ENCODE measurements at places on chromosomes 5 and 9.
A peak's percentile ranks its signal among the peaks of the same experiment; 100 is the strongest.

GRCh38 chr9:130940693-130941576, 1.9 kb upstream of the FIBCD1 start:
- DNase-seq: peak; percentile 33

DNA sequence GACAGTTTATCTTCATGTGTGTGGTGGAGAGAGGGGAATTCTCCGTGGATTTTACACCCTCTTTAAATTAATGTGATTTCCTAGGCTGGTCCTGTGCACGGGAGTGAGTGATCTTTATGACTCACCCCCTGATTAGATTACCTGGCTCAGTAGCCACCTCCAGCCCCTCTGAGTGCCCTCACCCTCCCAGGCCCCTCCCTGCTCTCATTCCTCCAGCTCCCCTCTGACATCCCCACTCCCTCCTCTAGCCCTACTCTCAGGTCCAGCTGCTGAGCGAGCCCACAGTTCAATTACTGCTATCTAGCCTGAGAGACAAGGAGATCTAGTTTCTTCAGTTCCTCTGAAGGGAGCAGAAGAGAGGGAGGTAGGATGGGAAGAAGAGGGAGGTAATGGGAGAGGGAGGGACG, 61.8 kb upstream of the ARAP3 start:
- DNase-seq: no peak

DNA sequence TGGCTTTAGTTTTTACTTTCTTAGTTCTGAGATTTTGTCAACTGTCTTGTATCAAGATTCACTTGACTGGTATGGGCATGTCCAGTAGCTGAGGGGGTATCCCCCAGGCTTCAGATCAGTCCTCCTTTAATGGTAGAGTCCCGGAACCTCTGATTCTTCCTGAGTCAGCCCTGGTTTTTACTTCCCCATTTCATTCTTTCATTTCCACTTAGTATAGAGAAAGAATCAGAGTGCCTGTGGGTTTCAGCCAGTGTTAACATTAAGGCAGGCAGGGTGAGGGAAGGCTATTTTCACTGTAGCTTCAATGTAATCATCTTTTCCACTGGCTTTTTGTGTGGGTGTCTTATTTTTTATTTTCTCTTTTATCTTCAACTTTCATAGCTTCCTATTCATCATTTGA, 8.3 kb upstream of the COMMD10 start:
- DNase-seq: peak; percentile 87

DNA sequence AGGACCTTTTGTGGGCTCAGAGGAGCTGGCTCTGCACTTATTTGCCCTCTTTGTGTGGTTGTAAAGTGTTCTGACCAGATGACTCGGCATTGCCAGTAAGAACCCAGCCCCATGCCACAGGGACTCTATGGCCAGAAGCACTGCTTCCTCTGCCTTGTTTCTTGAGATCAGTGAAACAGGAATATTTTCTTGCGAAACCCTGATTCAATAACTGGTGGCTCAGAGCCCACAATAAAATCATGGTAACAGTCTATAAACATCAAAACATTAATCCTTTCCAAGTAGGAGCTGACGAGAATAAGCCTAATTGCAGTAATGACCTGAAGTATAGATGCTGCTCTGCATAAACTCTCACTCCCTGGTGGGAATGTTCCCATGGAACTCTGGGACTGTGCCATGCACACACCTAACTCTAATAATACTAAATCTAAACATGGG, 344.3 kb downstream of the ZNF608 start:
- DNase-seq: no peak

- DNase-seq: no peak
Measured at GRCh38 chr5:107937651-107938355, 267.1 kb upstream of the EFNA5 start.

DNA sequence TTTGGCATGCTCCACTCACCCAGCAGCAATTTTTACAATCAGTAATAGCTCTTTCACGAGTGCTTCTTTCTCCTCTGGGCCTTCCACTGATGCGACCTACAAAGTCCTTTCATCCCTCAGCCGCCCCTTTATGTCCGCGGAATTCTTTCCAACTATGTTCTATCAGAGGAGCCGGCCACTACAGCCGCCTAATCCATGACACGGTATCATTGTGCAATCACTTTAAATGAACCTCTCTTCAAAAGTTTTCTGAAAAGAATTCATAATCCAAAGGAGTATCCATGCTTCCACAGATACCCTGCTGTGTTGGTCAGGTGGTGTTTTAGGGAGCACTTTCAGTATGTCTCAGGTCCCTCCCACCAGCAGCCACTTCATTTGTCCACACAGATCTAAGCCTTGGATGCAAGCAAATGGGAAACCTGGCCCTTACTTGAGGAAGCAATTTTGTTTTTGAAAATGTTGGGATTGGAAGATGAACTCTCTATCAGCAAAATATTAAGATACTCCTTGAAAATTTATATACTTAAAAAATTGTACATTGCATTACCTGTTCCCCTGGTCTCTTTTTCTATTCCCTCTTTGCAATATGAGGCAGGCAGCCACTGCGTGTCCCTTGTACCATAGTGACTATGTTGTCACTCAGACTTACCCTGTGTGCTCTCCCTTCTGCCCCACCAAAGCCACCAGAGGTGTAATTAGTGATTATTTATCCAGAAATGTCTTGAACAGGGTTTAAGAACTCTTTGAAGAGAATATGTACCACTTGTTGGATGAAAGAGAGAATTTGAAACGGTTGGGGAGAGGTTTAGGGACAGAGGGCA, 12.9 kb upstream of the MEF2C start:
- no peak for DNase-seq

- DNase-seq: no peak
Measured at GRCh38 chr5:57734296-57734695, 251.7 kb upstream of the ACTBL2 start.

DNA sequence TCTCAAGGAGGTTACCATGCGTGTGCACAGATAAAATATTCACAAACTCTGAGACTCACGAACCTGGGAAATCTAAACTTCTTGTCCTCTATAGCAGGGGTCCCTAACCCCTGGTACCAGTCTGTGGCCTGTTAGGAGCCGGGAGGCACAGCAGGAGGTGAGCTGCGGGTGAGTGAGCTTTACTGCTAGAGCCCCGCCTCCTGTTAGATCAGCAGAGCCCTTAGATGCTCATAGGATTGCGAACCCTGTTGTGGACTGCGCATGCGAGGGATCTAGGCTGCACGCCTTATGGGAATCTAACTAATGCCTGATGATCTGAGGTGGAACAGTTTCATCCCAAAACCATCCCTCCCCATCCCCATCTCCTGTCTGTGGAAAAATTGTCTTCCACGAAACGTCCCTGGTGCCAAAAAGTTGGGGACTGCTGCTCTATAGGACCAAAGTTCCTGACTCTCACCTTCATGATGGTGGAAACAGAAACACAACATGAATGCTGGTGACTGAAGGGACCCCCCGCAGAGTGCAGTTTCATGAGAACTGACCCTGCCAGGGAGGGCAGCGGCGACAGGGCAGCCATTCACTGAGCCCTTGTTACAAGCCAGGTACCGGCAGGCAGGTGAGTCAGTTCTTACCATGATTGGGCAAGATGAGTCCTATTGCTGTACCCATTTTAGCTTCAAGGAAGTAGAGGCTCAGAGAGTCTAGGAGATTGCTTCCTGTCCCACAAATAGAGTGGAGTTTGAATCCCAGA, 181.9 kb downstream of the RGS3 start:
- no peak for DNase-seq

- DNase-seq: peak; percentile 33
Measured at GRCh38 chr5:84790406-84790805, 405.7 kb upstream of the EDIL3 start.

- DNase-seq: no peak
Measured at GRCh38 chr5:96256795-96257470, 176.1 kb downstream of the PCSK1 start.

- no peak for DNase-seq
Measured at GRCh38 chr5:54251981-54252380, 58.4 kb downstream of the ARL15 start.

GRCh38 chr5:136149891-136150290, 17.2 kb downstream of the SMAD5 start:
- DNase-seq: no peak

DNA sequence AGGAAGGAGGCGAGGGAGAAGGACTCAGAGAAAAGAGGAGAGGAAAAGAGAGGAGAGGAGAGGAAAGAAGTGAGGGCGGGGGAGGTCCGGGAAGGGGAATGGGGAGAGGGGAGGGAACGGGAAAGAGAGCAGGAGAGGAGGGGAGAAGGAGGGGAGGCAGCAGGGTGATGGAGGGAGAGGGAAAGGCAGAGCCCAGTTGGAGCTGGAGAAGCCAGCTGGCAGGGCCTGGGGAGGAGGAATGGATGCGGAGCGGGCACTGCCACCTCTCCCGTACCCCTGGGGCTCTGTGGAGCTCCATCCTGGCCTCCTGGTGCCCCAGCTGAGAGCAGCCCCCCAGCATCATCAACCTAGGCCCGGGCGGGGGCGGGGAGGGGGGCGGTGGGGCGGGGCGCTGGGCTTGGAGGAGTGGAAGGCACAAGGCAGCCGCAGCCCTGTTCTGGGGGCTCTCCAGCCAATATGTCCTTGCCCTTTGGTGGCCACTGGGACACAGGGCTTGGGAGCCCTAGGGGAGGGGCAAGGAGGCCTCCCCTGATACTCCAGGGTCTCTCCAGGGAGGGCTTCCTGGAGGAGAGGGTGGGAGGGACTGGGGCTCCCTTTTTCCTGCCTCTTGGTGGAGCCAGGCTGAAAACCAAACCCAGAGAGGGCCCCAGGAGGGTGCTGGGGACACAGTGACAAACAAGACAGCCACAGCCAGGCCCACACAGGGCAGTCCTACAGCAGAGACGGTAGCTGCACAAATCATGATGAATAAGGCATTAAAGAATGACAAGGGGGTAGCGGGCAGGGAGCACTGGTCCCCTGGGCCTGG, 123.7 kb downstream of the C9orf50 start:
- DNase-seq: no peak

DNA sequence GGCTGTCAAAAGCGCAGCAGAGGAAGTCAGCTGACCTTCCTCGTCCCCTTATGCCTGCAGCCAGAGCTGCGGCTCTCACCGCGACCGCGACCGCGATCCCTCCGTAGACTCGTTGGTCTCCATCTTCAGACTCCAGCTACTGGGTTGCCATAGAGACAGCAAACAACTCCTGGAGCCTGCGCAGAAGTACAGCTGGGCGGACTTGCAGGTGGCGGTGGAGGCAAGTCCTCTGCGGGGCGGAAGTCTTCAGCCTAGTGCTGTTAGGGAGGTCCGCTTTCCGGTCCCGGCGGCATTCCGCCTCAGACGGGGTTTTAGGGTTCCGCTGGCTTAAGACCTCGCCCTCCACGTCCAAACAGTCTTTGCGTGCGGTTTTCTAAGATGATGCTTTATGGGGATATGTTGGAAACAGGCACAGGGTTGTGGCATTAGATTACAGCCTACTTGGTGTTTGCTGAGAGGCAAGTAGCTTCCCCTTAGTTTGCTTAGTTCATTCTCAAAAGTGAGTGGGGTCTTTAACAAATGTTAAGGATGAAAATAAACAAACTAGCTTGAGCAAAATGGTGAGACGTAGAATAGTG, at the start of gene SPAG8:
SPAG8 (minus strand) TSS at position 238 of the 578 bp plus-strand sequence; CDS start at position 123, 115 bp downstream.
- peak; percentile 92 for DNase-seq

DNA sequence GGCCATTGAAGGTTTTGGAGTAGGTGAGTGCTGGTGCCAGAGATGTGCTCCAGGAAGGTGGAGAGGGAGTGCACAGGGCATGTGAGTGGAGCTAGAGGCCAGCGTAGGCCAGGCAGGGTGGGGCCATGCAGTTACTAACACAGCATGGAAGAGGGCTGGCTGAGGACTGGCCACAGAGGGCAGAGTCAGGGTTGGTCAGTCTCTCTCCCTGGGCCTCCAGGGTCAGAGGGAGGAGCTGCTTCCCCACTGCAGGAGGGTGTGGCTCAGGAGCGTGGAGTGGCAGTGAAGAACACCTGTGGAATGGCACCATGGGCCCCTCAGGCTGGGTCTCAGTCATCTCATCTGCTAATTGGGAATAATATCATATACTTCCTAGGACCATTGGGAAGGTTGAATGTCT, 167.7 kb downstream of the MACROH2A1 start:
- no peak for DNase-seq

- no peak for DNase-seq
Measured at GRCh38 chr5:75601567-75601966, 9.7 kb upstream of the ANKDD1B start.

DNA sequence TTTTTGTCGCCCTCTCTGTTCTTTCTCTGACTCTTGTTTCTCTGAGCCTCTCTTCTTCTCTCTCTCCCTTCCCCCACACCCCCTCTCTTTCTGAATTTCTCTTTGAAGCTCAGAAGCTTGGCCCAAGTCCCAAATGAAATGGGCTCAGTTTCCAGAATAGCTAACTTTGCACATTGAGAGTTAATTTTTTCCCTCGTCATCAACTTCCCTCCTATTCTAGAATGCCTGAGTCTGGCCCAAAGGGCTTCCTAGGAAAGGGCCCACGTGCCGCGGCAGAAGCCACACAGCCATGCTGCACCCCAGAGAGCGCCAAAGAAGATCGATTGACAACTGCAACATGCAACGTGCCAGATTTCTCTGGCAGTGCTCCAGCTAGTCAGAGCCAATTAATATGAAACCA, 588.8 kb upstream of the KLF4 start:
- DNase-seq: no peak

GRCh38 chr9:135075234-135076142, 12.0 kb upstream of the OLFM1 start:
- no peak for DNase-seq

GRCh38 chr5:175021321-175021720, 296.9 kb downstream of the MSX2 start:
- no peak for DNase-seq

DNA sequence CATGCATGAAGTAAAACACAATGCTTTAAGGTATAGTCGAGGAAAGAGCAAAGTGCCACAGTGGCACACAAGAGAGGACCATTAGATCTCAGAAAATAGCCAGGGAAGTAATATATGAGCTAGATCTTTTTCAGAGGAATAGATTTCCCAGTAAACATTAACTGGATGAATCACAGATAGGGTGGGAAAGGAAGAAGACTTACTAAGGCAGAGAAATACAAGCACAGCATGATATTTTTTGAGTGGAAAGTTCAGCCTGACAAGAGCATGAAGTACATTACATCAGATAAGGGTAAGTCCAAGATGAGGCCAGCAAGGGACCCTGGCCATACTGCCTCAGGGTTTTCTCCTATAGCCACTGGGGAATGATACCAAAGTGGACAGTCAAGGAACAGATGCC, 804.6 kb upstream of the DMAC1 start:
- no peak for DNase-seq

DNA sequence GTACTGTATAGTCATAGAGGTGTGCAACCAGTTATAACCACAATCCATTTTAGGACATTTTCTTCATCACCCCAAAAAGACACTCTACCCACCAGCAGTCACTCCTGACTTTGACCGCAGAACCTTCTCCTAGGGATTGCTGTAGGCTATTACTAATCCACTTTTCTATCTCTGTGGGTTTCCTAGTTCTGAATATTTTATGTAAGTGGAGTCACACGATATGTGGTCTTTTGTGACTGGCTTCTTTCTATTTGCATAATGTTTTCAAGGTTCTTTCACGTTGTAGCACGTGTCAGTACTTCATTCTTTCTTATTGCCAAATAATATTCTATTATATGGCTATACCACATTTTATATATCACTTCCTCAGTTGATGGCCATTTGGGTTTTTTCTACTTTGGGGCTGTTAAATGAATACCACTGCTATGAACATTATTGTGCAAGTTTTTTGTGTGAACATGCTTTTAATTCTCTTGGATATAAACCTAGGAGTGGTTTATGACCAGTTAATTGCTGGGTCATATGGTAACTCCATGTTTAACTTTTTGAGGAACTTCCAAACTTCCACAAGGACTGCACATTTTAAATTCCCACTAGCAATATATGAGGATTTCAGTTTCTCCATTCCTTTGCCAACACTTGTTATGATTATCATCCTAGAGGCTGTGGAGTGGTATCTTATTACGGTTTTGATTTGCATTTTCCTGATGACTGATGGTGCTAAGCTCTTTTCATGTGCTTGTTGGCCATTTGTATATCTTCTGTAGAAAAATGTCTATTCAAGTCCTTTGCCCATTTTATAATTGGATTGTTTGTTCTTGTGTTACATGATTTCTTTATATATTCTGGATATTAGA, 37.8 kb downstream of the MRRF start:
- DNase-seq: no peak
